ENCODE measurements at places on chromosomes 4 and X.

DNA sequence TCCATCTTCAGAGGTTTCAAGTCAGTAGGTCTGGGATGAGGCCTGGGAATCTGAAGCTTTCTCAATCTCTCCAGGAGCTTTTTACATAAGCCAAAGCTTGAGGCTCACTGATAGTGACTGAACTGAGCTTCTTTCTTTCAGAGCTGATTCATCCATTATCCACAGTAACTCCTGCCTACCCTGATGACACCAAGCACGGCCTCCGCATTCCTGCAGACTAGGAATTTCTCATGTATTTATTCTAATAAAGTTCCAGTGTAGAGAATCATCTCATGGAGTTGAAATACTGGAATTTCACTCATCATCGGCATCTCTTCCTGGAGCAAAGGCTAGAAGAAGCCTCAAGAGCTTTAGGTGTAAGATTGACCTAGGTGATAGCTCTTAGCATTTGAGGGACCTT lies 12.1 kb upstream of the DCTD start:
- peaks cover 80% of the 10 kb centered on the region for H3K4me1 ChIP-seq
- peaks cover 2% of the 10 kb centered on the region for H3K27me3 ChIP-seq
- no peaks in the 10 kb centered on the region for H3K36me3 ChIP-seq
- H3K27ac ChIP-seq: peak overlapping the region; percentile 89
- H3K4me3 ChIP-seq: peak overlapping the region; percentile 12
- peak; percentile 94 for DNase-seq

DNA sequence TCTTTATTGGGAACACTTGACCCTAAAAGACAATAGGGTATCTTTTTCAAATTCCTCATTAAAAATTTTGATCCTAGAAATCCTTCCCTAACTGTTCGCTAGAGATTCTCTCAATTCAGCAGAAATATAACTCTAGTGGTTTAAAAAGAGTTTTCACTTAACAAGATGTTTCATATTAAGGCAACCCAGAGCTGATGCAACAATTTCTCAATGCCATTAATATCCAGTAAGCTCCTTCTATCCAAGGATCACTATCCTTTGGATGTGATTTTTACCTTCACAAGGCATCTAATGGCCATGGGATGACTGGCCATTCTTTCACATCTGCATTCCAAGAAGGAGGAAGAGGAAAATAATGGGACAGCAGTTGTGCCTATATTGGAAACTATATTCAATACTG lies 183.4 kb downstream of the ANKRD50 start:
- no peaks in the 10 kb centered on the region for H3K36me3 ChIP-seq
- H3K27ac ChIP-seq: no peak overlapping the region
- H3K27me3 ChIP-seq: no peaks in the 10 kb centered on the region

GRCh38 chr4:20084488-20084887 lies 167.2 kb upstream of the SLIT2 start:
- H3K27ac ChIP-seq: no peak overlapping the region
- H3K4me3 ChIP-seq: no peak overlapping the region
- no peaks in the 10 kb centered on the region for H3K4me1 ChIP-seq

- H3K27me3 ChIP-seq: no peaks in the 10 kb centered on the region
- no peaks in the 10 kb centered on the region for H3K36me3 ChIP-seq
- DNase-seq: no peak
These were observed 559 bp upstream of the PCDH18 start for GRCh38 chr4:137532869-137533236.

DNA sequence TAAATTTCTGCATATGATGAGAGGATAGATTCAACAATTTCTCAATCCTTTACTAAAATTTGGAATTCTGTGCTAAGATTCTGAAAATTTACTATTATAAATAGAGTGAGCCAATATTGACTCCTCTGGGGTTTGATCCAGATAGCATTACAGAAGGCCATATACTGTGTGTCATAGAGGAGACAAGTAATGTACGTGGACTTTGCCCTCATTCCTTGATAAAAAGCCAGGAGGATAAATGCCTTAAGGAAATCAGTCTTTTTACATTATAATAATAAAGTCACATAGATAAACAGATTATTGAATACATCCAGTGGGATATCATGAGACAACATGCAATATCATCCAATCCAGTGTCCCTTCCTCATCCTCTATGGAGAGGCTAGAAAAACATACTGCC lies 188.0 kb upstream of the HDX start:
- H3K4me1 ChIP-seq: no peaks in the 10 kb centered on the region
- DNase-seq: no peak
- no peaks in the 10 kb centered on the region for H3K36me3 ChIP-seq
- H3K27me3 ChIP-seq: no peaks in the 10 kb centered on the region
- no peak overlapping the region for H3K27ac ChIP-seq

GRCh38 chr4:87505862-87506261 lies 23.3 kb downstream of the SPARCL1 start:
- DNase-seq: no peak
- peaks cover 38% of the 10 kb centered on the region for H3K4me1 ChIP-seq
- no peaks in the 10 kb centered on the region for H3K36me3 ChIP-seq
- peak overlapping the region; percentile 92 for H3K27ac ChIP-seq

DNA sequence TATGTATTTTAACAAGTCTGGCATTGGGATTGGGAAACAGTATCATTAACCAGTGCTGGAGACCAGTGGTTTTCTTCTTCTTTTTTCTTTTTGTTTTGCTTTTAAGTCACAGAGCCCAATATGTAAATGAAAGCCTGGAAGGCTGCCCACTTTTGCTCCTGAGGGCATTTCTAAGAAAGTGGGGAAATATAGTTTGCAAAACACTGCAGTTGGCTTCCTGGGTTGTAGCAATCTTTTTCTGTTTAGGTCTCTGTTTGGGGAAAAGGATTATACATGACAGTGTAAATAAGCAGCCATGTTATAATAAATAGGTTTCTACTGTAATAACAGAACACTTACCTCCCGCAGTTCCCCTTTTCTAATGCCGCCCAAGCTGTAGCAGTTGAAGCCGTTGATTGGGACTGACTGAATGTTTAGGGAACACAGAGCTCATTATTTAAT lies 105.5 kb downstream of the TMEM164 start:
- no peak for DNase-seq
- no peak overlapping the region for H3K27ac ChIP-seq
- H3K4me1 ChIP-seq: no peaks in the 10 kb centered on the region
- no peaks in the 10 kb centered on the region for H3K27me3 ChIP-seq
- H3K36me3 ChIP-seq: no peaks in the 10 kb centered on the region

DNA sequence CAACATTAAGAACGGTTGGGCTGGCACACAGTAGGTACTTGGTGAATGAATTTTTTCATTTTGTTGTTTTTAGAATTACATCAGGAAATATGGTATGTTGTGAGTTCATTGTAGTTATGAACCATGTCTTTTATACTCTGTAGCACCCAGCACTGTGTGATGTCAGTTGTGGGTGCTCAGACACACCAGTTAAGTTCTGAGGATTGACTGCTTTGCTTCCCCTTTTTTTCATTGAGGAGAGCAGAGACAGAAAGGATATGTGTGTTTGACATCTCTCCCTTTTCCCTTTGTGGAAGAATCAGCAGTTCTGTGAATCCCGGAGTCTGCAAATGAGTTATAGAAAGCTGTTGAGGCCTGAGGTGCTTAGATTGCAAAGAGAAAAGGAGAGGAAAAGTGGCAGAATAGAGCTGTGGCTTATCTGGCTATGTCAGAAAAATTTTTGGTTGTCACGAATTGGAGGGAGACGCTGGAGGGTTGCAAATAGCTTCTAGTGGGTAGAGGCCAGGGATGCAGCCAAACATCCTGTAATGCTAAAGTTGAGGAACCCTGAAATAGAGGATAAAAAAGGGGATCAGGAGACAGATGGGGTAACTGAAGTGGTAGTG lies 13.1 kb downstream of the SMAD1 start:
- no peak for DNase-seq
- H3K4me1 ChIP-seq: no peaks in the 10 kb centered on the region
- H3K27ac ChIP-seq: no peak overlapping the region
- H3K36me3 ChIP-seq: no peaks in the 10 kb centered on the region
- H3K27me3 ChIP-seq: no peaks in the 10 kb centered on the region

DNA sequence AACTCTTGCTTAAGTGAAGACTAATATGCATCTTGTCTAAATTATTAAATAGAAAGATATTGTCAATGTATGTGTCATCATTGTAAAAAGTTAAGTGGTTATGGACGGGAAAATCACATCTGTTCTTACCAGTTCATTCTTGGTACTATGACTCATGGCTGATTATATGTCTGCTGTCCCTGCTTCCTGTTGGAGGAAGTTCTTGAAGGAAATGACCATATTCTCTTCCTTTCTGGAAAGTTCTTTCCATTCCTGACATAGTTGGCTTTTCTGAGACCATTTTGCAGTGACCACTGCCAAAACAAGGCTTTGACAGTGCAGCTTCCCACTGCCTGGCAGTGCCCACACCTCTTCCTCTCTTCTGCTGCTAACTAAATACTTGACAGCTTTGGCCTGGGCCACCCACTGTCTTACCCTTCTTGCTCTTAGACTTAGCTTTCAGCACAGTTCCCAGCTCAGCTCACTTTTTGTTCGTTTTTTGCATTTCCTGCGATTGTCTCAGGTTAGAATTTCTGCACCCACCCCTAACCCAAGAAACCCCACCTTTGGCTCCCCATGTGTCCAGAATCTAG lies 13.2 kb upstream of the CLDN24 start:
- DNase-seq: peak; percentile 92
- H3K36me3 ChIP-seq: peaks cover 14% of the 10 kb centered on the region
- peak overlapping the region; percentile 7 for H3K4me3 ChIP-seq
- H3K27me3 ChIP-seq: peaks cover 7% of the 10 kb centered on the region
- H3K27ac ChIP-seq: peak overlapping the region; percentile 87
- peaks cover 37% of the 10 kb centered on the region for H3K4me1 ChIP-seq

- no peak for DNase-seq
- H3K4me3 ChIP-seq: no peak overlapping the region
- peaks cover 55% of the 10 kb centered on the region for H3K4me1 ChIP-seq
- H3K36me3 ChIP-seq: no peaks in the 10 kb centered on the region
- H3K27me3 ChIP-seq: no peaks in the 10 kb centered on the region
These were observed 550.5 kb upstream of the BOD1L1 start for GRCh38 chr4:14177987-14178386.

Data from HFFc6 (cell line).